HS-27A (cell line): ENCODE measurements at places on chromosomes 4 and X.

DNA sequence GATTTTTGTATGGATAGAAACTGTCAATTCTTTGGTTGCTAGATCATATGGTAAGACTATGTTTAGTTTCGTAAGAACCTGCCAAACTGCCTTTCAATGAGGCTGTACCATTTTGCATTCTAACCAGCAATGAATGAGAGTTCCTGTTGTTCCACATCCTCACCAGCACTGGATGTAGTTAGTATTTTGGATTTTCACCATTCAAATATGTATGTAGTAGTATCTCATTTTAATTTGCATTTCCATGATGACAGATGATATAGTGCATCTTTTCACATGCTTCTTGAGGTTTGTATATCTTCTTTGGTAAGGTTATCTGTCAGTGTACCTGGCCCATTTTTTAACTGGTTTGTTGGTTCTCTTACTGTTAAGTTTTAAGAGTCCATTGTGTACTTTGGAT lies 34.6 kb downstream of the CLOCK start:
- no peak for DNase-seq

DNA sequence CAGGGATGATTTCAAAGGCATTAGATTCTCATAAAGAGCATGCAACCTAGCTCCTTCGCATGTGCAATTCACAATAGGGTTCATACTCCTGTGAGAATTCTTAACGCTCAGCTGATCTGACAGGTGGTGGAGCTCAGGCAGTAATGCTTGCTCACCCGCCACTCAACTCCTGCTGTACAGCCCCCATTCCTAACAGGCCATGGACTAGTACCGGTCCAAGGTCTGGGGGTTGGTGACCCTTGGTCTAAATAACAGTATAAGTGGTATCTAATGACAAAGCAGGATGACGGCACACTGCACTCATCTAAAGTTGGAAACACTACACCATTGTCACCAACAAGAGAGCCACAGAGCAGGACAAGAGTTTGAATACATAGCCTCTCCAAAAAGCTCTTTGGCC lies 28.5 kb downstream of the ADGRA3 start:
- no peak for DNase-seq

DNA sequence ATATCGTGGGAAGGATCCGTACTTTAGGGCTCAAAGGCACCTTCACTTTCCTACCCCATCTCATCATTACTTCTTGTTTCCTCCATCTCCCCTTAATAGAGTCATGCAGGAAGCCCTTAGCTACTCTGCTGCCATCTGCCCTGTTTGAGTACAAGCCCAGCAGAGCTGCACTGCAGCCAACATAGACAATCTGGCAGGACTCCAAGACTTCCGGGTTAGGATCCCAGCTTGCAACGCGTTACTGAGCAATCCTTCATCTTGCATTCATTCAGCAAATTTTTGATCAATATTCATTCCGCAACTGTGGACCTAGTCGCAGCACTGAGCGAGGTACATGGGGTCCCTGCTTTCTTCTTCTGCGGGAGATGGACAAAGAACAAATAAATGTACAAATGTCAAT lies 344.9 kb downstream of the BCOR start:
- no peak for DNase-seq

- DNase-seq: peak; percentile 69
Measured at GRCh38 chr4:19982556-19982955, 269.1 kb upstream of the SLIT2 start.

GRCh38 chr4:2441393-2442174 lies 22.8 kb downstream of the CFAP99 start:
- DNase-seq: peak; percentile 40

DNA sequence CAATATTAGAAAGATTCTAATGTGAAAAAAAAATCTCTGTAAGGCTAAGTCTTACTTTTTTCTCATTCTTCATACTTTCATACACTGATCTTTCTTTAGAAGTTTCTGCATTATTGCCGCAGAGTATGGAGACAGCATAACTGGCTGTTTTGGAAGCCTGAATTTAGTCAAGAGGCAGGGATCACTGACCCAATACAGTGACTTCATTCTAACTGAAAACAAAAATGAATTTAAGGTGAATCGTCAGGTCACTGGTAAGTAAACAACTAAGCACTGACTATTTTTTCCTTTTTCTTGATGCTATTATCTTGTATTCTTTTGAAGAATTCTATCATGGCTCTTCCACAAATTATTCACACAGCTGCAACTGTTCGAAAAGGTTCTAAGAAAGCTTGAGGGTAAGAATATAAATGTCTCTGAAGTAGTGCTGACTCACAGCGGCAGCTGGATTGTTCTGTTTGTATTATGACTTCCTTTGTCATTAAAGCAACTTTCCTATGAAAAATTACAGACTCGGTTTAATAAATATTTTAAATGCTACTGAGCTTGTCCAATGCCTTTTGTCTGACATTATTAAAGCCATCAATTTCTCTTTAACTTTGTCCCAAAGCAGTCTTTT lies 609.3 kb downstream of the FSTL5 start:
- no peak for DNase-seq

DNA sequence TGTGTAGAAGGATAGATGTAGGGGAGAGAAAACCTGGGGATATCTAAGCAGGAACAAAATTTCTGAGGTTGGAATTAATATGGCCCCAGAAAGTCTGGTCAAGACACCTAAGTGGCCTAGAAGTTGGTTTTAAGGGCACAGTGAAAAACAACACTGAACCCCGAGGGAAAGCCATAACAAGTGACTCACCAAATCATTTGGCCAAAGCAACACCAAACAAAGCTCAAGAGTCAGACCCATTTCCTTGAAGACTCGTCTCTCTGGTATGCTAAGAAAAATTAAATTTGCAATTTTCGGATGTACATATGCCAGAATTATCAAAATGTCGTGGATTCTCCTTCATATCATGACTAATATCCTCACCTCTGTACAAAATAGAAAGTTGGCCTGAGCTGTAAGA lies 162.9 kb downstream of the SMIM20 start:
- no peak for DNase-seq

DNA sequence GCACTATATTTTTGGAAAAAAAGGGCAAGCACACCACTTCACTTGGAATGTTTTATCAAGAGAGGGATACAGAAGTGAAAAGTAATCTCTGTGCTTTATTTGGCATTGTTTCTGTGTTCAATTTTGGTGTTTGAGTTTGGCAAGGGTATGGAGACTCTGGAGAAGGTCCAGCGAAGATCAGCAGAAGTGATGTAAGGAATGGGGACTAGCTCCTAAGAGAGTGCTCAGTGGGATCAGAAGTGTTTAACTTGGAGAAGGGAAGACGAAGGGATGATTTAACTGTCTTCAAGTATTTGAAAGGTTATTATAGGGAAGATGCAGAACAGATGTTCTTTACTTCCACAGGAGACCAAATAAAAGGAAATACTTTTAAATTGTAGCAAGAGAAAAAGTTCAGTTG lies 74.3 kb downstream of the CFAP299 start:
- no peak for DNase-seq

DNA sequence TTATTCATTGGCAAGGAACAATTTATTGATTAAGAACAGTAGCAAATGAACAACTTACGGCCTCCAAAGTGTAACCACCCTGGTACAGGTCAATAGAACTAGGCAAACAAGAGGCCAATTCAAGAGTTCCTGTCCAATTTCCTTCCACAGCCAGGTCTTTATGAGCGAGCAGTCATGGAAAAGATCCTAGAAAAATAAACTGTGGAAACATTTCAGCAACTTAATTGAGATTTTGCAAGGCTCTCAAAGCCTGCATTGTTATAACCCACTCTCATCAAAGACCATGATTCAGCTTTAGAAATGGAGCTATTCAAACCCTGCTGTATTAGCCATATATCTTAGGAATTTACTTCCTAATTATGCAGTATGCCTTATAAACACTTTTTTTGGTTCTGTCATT lies 43.6 kb downstream of the UNC5C start:
- no peak for DNase-seq
